ENCODE measurements at places on chromosomes 1 and 21. TPM values are rescaled to one million over a fixed set of nuclear protein-coding genes. Genes with fewer than 3 reads are reported as not detected.

- DNase-seq: no peak
Observed at GRCh38 chr1:19310061-19310460, 1.9 kb downstream of the AKR7A2 start.

Gene AADACL3
- not detected for total RNA-seq

- no peak for DNase-seq
Observed at GRCh38 chr1:184827600-184828368, 73.1 kb upstream of the EDEM3 start.

- no peak for DNase-seq
Observed at GRCh38 chr21:43926196-43926595, 61.2 kb downstream of the AGPAT3 start.

DNA sequence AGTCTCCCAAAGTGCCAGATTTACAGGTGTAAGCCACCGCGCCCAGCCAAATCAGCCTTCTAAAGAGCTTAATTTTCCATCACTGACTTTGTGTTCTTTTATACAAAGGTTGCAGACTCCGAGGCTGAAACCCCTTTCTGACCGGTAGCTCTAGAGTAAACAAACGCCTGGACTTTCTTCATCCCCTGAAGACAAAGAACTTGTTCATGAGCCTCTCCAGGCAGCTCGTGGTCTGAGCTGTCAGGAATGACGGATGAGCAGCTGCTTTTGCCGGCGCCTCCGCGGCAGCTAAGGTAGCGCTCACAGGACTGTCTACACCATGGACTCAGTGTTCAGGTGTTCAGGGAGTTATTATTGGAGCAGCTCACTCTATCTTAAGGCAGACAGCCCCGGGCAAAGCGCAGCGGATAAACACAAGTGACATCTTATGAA, 128.5 kb upstream of the ERRFI1 start:
- no peak for DNase-seq

Gene FALEC
- not detected for total RNA-seq

GRCh38 chr1:186541003-186541402, 80.1 kb upstream of the PDC start:
- DNase-seq: no peak

- no peak for DNase-seq
Observed at GRCh38 chr1:156372265-156372586, 3.2 kb downstream of the RHBG start.

DNA sequence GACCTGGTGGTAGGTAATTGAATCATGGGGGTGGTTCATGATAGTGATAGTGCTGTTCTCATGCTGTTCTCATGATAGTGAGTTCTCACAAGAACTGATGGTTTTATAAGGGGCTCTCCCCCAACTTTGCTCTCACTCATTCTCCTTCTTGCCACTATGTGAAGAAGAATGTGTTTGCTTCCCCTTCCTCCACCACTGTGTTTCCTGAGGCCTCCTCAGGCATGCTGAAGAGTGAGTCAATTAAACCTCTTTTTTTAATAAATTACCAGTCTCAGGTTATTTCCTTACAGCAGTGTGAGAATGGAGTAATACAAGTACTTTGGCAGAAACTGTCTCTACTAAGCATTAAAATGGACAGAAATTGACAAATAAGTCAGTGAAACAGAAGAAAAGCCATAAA, 21.6 kb downstream of the RAB3GAP2 start:
- no peak for DNase-seq

- DNase-seq: no peak
Observed at GRCh38 chr1:53430779-53431178, 28.4 kb upstream of the DMRTB1 start.

DNA sequence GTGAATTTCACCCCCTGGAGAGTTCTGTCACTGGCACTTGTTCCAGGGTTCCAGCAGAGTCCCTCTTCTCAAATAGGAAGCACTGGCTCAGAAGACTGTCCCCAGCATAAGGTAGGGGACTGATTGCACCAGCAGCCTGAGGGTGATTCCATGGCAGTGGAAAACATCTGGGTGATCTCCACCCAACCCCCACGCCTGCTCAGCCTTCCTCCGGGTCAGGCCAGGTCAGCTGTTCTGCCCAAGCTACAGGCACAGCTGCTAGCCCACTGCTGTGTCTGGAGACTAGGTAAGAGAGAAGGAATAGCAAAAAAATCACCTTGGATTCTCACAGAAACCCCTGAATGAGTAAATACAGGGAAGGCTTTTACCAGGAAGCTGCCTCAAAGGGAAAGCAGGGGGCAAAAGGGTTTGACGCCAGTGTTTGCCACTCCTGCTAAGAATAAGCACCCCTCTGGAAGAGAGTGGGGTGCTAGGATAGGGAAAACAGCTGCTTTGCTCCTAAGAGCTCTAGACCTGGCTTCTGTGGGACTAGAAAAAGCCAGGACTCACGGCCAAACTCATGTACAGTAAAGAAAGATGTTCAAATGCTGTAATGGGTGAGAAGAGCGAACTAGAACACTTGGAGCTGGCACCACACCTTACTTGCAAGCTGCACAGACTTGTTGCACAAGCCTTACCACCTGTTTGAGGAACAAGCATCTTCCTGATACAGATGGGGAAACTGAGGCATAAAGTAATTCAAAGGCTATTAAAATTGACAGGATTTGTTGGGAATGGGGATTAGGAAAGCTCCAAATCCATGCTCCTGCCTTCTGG, 1.0 kb upstream of the DENND2D start:
- DNase-seq: peak; percentile 40

DNA sequence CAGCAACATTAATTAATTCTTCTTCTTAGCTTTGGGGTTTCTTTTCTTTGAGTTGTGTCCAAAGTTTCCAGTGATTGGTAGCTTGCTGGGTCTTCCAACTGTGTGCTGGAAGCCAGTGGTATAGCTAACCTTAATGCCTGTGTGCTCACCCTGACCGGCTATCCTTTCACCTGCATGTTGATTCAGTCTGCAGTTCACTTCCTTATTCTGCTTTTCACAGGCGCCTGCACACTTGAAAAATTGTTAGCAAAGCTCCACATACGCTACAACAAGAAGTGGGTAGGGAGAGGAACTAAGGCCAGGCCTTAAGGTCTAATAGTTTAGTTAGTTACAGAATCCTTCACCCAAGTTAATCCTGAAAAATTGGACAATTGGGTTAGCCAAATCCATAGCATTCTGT, 35.7 kb downstream of the NCF2 start:
- DNase-seq: no peak

DNA sequence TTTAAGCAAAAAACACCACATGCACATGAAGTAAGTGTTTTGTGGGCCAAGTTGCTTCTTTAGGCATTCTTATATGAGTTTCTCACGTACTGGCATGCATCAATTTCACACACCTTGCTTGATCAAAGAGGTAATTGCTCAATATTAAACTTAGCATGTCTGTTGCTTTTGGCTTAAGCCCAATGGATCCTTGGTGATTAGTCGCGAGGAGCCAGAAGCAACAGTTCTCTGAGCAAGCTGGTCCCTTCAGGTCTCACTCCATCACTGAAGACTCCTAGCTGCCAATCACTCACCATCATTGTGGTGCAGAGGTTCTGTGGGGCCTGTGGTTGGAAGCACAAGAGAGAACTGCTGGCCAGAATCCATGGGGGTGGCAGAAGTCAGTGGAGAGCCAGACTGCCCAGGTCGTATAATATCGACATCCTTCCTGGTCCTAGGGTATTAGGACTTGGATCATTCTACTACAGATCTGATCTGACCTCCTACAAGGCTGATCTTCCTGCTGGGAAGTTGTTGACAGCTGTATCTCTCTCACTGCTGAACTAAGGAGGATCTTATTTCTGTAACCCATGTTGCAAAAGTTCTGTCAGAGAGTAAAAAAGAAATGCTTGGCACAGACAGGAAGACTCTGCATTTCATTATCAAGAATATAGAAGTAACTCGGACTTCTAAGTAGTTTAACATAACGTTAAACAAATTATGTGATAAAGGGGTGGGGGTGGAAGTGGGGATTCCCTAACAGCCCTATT, 140.5 kb downstream of the NTPCR start:
- no peak for DNase-seq
